ENCODE measurements at places on chromosomes 2 and 18.

DNA sequence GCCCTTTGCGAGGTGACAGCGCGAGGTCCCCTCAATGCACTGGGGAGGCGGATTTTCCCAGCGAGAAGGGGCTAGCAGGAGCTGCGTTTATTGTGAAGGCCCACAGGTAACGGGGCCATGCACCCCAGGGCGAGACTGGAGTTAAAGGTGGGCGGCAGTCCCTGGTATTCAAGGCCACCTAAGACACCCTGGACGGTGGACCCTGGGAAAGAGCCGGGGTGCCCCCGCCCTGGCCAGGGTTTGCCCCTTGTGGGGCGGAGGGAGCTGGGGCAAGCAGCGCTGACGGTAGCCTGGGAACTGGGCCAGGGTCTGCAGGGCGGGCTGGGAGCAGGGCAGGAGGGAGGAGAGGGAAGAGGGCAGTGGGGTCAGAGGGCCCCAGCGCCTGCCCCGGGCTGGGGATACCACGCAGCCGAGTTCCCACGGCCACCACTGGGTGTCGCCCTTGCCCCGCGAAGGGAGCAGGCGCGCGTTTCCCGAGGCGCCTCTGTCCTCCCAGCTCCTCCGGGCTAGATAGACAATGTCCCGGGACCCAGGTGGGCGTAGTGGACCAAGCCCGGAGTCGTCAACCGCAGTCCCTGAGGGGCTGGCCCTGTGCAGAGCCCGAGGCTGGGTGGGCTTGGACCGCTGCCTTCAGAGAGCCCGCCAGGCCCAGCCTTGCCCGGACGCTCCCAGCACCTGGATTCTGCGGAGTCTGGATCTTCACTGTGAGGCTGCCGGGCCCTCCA is 80.2 kb downstream of the SMAD4 start:
- DNase-seq = peak; percentile 74

DNA sequence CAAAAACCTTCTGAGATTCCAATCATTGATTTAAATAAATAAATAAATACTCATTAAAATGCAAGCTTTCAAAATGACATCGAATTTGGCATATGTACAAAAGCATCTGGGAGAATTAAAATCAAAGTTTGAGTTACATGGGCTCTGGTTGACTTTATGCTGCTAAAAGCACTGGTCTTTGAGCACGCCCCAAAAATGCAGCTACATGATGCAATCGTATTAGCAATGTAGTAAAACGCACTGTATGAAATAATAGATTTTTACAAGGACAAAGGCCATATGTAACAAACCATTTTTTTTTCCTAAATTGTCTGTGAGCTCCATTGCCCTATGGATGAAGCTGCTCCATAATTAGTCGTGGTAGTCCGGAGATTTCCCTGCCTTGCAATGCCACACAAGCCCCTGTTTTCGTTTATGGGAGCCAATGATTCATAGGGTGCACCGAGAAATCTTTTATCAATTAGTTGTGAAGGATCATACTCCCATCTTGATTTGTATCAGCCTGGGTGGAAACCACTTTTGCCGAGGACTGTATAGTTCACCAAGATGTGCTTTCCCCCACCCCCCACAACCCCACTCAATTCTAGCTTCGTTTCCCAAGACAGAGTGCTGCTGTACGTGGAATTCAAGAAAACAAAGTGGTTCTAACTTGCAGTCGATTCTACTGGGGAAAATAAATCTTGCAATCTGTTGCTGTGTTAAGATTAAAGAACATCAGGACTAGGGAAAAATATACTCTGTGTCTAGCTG is 268.4 kb downstream of the IRS1 start:
- DNase-seq = no peak

DNA sequence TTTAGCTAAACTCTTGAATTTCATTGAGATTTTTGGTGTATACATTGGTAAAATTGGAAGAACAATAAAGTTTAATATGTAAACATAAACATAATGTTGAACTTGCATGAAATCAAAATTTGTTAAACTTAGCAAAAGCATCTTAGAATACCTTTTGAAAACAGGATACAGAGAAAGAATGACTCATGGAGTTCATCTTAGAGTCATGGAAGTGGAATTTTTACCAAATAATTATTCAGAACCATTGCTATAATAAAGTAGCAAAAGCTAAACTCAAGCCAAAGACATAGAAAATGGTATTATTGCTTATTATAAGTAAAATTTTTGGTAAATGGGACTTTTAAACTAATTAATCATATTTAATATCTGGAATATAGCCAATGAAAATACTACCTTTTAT is 841.6 kb upstream of the SLC39A10 start:
- no peak for DNase-seq

- no peak for DNase-seq
Observed at GRCh38 chr18:295756-296490, 28.1 kb upstream of the THOC1 start.

DNA sequence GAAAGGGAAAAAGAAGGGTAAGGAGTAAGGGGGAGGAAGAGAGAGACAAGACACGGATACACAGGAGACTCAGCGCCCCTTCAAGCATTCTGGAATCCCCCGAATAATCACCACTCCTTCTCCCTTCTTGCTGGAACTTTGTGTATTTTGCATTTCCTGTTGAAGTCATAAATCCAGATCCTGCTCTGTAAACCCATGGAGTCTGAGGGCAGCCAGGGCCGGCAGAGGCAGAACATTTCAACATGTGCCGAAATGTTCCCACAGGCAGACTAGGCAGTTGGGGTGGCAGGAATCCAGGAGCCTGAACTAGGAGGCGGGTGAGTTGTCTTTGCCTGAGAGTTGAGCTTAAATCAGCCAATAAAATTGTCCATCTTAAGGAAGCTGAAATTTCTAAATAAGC is 193.1 kb downstream of the SH3RF3 start:
- DNase-seq = no peak

- no peak for DNase-seq
Observed at GRCh38 chr2:12819103-12819475, 102.4 kb downstream of the TRIB2 start.

GRCh38 chr2:130864830-130865800 is 28.4 kb downstream of the ARHGEF4 start:
- no peak for DNase-seq

- no peak for DNase-seq
Observed at GRCh38 chr18:3869848-3870247, 419.9 kb downstream of the TGIF1 start.

GRCh38 chr18:79583426-79583825 is 96.2 kb upstream of the CTDP1 start:
- no peak for DNase-seq

DNA sequence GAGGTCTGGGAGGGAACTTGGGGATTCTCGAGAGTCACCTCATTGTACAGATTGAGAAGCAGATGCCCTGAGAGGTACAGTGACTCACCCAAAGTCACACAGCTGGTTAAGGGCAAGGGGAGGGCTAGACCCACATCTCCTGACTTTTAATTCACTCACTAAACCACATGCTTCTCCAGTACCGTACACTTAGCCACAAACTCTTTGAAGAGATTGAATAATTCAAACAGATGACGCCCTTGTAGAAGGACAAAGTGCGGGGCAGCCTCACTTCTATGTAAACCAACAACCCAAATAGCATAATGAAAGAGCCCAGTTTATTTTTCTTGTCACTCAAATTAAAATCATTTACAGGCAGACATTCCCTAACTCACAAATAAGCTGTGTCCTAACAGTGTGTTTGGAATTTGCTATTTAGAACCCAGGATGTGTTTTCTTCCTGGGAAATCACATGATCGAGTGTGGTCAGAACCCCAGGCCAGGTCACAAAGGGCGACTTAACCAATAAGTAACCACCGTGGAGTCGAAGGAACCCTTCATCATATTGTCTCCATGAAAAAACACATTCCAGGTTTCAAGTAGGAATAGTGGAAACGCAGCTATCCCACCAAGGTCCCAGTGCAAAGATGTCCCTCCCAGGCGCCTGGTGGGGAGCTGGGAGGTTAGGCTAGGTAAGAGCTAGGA is 35.8 kb upstream of the PTPN4 start:
- no peak for DNase-seq

DNA sequence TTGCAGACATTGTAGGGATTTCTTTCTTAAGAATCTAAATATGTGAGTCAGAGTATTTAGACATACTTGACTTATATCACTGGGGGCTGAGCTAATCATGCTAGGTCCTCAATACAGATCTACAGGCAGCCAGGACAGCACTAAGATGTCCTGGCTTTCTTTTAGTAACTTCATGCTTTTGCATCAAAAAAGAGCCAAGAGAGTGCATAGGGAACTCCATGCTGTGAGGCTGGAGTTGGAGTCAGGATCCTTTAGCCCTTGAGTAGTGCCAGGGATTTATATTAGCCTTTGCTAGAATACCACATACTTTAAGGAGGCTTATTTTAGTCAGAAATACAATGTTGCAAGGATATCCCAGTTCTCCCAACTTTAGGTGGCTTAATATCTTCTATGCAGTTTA is 289.7 kb downstream of the CCDC85A start:
- DNase-seq = no peak

- no peak for DNase-seq
Observed at GRCh38 chr2:7867867-7868266, 814.0 kb upstream of the ID2 start.

GRCh38 chr2:201882353-201883090 is 76.2 kb downstream of the CDK15 start:
- DNase-seq = no peak

DNA sequence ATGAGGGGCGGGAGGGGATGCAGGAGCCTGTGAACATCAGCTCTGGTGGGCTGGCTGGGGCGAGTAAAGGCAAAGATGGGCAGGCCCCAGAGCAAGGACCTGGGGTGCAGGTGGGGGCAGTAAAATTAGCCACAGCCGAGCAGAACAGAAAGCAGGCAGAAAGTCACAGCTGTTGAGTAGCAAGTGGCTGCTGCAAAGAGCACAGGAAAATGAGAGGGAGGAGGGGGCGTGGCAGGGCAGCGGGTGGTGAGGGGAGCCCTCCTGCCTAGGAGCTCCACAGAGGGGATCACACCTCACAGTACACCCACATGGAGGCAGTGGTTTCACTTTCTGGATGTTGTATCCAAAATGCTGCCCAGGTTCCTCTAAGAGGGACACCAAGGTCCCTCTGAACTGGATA is 79.6 kb downstream of the LBH start:
- DNase-seq = no peak

DNA sequence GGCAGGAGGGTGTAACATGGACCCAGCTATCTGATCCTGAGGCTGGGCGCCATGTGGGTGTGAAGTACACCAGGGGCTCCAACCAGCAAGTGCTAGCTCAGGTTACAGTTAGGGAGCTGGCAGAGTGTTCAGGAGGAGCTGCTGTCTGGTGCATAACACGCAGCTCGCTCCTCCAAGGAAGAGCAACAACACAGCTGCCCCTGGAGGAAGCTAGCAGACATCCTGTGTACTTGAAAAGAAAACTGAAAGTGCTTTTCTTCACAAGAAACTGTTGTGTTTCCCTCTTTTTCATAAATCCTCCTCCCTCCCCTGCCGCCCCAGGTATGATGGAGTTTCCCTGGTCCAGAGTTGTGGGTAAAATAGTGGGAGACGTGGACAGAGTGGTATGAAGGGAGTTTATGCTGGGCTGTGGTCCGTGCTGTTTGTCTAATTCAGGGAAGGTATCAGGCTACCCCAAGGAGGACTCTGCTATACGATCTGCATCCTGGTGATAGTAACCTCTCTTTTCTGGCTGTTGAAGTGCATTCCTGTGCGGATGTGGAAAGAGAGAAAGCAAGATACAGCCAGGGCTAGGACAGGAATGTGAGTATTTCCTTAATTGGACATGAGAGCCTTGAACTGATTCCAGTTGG is 6.1 kb upstream of the LBH start:
- peak; percentile 52 for DNase-seq

- DNase-seq = no peak
Observed at GRCh38 chr2:219569635-219570034, 1.7 kb downstream of the OBSL1 start.

DNA sequence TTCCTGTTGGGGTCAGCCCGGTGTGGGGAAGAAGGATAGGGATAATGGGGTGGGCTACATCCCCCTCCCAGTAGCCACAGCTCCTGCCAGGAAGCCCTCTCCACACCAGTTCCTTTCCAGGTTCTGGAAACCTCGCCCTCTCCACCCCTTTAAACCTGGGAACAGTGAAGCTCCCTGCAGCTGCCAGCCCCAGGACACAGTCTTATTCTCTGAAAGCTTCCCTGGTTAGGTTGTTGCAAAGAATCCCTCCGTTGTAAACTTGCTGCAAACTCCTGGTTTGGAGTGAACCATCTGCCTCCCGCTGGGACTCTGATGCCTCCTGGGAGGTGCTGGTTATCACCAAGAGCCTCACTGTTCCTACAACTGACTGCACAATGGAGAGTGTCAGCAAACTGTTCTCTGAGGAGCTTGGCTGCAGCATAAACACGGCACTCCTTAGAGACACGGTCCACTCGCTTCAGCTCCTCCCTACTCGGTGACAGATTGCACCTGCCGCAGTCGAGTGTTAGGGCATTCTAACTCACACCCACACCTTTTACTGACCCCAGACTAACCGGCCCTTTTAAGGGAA is 261.8 kb upstream of the RAB6C start:
- DNase-seq = no peak

- DNase-seq = no peak
Observed at GRCh38 chr2:59585655-59586054, 967.8 kb downstream of the BCL11A start.

DNA sequence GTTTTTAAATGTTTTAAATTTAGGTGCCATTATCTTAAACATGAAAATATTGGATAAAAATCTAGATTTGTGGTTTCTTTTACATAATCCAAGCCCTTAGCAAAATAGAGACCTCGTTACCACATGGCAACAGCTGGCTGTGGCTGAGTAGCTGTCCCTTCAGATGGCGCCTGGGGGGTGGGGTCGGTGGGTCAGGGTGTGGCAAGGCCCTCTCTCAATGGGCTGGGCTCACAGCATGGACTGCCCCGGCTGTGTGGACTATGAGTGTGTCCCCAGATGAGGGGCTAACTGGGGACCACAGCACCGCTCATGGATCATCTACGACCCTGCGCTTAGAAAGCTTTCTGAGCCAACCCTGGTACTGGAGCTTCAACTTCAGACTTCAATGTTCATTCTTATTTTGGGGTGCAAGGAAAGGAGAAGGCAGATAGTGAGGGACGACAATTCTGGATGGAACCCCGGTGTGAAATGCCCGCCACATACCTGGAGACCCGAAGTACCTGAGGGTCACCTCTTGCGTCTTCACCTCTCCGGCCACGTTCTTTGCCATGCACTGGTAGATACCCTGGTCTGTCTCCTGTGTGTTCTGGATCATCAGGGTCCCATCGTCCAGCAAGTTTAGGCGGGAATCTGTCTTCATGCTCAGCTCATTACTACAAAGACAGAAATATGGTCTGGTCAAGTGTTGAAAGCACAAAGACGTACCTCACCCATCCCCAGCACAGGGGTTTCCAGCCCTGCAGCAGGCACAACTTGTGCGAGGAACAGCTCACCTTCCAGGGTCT is 71.0 kb downstream of the PXDN start:
- no peak for DNase-seq

DNA sequence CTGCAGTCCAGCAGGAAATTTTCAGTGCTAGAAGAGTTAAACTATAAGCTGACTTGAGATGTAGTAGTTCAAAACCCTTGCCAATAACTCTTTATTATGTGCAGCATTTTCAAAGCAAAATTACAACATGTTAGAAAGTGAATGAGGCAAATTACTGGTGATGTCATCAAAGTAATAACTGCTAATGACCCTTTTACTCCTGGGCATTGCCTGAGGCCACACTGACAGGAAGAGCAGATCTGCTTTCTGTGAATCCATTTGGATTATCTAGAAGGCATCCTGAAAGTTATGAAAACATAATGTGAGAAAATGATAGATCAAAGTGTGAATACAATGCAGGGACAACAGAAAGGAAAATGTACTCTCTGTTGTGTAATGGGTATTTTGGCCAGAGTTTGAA is 139.6 kb upstream of the TRIB2 start:
- DNase-seq = no peak

GRCh38 chr18:9876867-9877654 is 8.7 kb upstream of the TXNDC2 start:
- DNase-seq = no peak

- no peak for DNase-seq
Observed at GRCh38 chr2:234386971-234387370, 109.9 kb downstream of the ARL4C start.

All from activated T-cell treated with anti-CD3 and anti-CD28 coated beads, Interleukin-2, amount 50 U/mL, for 1 hour (primary cell).